ENCODE measurements at places on chromosomes 6 and 20. TPM values are rescaled to one million over a fixed set of nuclear protein-coding genes. Genes with fewer than 3 reads are reported as not detected.

DNA sequence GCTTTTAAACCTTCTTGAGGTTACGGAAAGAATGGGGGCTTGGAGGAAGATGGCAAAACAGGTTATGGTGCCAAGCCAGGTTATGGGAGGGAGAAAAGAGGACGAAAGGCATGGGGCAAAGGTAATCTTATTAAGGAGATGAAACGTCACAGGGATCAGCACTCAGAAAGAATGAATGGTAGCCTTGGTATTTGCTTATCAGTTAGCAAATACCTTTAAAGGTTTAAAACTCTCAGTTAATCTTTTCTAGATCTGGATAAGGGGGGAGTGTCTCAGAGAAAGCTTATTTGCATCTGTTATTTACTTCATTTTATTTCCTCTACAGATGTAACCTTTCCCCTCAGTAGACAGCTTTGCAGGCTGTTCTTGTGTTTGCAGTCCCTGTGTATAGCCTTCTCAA lies 55.5 kb upstream of the EEF1E1 start:
- DNase-seq, result no peak
- H3K27me3 ChIP-seq, result peaks cover 2% of the 10 kb centered on the region

DNA sequence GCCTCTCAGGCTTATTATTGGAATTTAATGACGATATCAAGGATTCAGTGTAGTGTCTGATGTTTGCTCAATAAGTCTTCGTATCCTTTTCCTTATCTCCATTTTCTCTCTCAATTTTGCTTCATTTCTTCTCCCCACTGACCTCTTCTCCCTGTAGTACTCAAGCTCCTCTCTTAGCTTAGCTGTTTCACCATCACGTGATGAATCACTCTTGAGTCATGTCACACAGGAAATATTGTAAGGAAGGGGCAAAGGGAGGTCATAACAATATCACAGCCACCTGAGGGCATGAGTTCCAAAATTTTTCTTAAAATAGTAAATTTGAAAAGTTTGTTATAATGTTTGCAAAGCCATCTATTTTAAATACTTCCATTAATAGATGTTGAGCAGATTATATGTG lies 392.2 kb upstream of the MARCKS start:
- DNase-seq, result no peak
- no peaks in the 10 kb centered on the region for H3K4me1 ChIP-seq
- no peaks in the 10 kb centered on the region for H3K36me3 ChIP-seq
- H3K27me3 ChIP-seq, result no peaks in the 10 kb centered on the region

The PKIB gene
- total RNA-seq, result not detected

The PRDM13 gene
- total RNA-seq, result not detected

The MICAL1 gene
- total RNA-seq, result 40.8 TPM
